Mesenteric fat pad (tissue), 1 donor: ENCODE measurements at places on chromosomes 11 and 22. TPM values are rescaled to one million over a fixed set of nuclear protein-coding genes. Genes with fewer than 3 reads are reported as not detected.

DNA sequence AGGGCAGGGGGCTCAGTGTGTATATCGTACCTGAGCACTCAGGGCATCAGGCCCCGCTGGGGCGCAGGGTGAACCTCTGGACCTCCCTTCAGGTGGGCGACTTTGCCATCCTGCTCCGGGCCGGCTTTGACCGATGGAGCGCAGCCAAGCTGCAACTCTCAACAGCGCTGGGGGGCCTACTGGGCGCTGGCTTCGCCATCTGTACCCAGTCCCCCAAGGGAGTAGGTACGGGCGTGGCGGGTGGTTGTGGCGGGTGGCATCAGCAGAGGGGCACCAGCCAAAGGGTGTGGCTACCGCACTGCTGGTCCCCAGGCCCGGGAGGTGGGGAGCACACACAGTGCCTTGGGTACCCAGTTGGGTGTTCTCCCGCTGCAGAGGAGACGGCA is 6.3 kb downstream of the SLC39A13 start:
- no peak for DNase-seq

GRCh38 chr11:61709572-61709971 is 29.4 kb downstream of the DAGLA start:
- DNase-seq: no peak

- no peak for DNase-seq
Observed at GRCh38 chr11:9825315-9825714, 161.4 kb downstream of the SWAP70 start.

The SAA2 gene
- total RNA-seq: 700 TPM

- DNase-seq: no peak
Observed at GRCh38 chr11:61771985-61772455, 19.6 kb downstream of the MYRF start.

GRCh38 chr11:63212742-63213141 is 30.7 kb downstream of the SLC22A25 start:
- DNase-seq: no peak

GRCh38 chr11:64078284-64078683 is 42.6 kb downstream of the FLRT1 start:
- no peak for DNase-seq

DNA sequence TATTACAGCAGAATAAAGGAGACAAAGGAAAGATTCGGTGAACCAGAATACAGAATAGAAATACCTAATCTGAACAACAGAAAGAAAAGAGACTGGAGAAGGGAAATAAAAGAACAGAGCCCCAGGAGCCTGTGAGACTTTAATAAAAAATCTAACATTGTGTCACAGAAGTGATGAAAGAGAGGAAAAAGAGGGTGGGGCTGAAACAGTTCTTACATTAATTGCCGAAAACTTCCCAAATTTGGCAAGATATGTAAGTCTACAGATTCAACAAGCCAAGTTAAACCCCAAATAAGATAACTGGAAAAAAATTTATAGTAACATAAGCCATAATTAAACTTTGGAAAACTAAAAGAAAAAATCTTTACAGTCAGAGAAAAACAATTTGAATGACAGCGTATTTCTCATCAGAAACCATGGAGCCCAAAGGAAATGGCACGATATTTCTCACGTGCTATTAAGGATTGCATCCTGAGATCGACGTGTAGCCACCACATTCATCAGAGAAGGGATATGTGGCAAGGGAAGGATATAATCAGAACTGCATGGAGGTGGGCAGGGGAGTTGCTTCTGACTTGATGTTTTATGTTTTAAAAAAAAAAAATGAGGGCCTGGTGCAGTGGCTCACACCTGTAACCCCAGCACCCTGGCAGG is 73.9 kb downstream of the SGSM3 start:
- no peak for DNase-seq

- no peak for DNase-seq
Observed at GRCh38 chr11:128058580-128059208, 528.7 kb downstream of the ETS1 start.

The LRRC10B gene
- total RNA-seq: 1.2 TPM
